Stimulated activated CD8-positive, alpha-beta memory T cell treated with anti-CD3 and anti-CD28 coated beads, Interleukin-4, amount 100 ng/mL, for 48 hours (primary cell): ENCODE measurements at places on chromosomes 1 and 21.
A peak's percentile ranks its signal among the peaks of the same experiment; 100 is the strongest.

DNA sequence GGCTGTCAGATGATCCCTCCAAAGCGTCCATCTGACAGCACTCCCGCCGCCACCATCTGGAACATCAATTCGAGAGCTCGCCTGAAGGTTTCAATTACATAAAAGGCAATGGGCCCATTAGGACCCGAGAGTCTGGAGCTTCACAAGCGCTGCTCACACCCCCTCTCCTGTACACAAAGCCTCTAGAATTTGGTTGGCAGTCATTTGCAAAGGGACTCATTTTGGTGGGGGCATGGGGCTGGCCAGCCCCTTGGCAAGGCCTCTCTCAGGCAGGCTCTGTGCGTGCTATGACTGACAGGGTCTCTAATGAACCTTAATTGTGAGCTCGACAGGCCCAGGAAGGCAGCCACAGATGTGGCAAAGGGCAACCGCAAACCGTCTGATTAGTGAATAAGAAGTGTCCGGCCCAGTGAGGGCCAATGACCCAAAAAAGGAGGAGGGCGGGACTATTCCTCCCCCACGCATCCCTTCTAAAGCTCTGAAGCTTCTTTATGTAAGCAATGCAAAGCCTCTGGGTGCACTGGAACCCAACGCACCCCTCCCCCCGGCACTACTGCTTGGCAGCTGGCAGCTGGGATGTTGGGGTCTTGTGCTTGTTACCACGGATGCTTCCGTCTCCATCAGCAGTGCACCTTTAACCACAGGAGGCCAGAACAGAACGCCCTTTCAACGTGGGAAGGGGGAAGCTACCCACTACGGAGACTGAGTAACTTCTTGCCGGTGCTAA lies 79.4 kb downstream of the CAPZB start:
- DNase-seq, result no peak

DNA sequence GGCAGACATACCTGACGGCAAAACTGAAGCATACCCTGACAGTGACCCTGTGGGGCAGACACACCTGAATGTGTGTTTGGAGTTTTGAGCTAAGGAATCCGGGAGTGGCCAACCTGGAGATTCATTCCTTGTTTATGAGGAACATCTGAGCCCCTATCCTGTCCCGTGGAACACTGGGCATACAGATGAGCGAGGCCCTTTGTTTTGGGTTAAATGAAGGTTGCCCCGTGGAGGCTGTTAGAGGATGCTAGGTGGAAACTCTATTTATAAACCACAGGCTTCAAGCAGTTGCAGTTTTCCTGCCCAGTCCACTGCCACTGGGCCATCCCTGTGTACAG lies 18.1 kb downstream of the GALNT2 start:
- no peak for DNase-seq

DNA sequence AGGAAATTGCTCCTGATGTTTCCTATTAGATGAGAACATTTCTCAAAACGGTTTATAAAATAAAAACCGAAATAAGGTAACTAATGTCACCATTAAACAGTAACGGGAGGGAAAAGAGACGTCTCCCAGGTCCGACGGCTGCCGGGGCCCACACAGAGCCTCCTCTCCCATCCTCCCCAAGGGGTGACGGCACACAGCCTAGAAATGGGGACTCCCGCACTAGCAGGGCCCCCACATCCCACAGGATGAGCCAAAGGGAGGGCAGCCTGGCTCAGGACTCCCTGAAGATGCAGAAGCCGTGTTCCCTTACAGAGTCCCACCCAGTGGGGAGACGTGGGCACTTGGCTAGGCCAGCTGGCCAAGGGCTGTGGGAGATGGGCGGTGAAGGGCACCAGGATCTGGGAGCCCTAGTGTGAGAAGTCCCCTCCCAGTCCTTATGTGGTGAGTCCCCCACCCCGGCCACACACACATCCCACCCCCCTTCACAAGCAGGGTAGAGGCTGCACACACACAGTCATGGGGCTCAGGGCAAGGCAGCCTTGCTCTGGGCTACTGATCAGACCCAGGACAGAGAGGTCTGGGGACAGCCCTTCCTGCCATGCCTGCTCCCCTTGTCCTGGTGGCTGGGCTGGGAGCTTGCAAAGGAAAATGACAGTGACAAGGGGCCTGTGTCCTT lies 3.3 kb downstream of the KRTAP10-3 start:
- DNase-seq, result peak; percentile 9

DNA sequence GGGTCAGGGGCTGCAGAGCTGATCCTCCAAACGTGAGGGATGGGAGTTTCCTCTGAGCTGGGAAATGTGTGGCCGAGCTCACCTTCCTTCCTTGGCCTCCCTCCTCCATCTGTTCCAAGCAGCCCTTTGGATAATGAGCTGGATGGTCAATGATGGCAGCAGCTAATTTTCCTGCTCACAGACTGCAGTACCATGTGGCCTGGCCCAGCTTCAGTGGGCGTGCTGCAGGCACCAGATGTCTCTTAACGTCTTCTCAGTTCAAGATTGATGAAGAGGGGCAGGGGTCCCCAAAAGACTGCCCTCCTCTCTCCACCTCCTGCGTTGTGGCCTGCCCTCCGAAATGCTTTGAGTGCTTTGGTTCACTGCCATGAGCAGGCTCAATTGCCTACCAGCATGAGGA lies 86.0 kb downstream of the UBIAD1 start:
- no peak for DNase-seq

DNA sequence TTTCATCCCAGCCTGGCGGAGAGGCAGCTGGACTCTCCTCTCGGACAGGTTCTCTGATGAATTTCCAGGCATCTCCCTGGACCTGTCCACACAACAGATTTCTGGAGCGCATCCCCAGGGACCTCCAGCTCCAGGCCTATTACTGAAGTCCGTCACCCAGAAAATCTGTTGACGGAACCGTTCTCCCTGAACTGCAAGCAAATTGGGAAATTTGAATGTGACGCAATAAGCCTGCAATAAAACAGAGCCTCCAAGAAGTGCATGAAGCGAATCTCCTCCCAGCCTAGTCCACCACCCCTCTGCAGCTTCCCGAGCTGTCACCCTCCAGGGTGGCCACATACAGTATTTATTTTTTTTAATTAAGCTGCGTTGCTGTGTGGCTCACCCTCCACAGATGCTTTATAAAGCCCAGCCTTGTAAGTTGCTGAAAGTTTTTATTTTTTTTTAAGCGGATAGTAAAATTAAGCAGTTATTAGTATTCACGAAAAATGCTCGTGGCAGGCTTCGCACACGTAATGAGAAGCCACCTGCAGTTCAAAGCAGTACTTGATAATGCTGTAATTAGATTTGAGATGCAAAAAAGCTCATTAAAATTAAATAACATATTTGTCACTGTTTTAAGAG lies 173.3 kb downstream of the CAMTA1 start:
- DNase-seq, result no peak

GRCh38 chr1:184416946-184417345 lies 30.1 kb downstream of the C1orf21 start:
- DNase-seq, result no peak

DNA sequence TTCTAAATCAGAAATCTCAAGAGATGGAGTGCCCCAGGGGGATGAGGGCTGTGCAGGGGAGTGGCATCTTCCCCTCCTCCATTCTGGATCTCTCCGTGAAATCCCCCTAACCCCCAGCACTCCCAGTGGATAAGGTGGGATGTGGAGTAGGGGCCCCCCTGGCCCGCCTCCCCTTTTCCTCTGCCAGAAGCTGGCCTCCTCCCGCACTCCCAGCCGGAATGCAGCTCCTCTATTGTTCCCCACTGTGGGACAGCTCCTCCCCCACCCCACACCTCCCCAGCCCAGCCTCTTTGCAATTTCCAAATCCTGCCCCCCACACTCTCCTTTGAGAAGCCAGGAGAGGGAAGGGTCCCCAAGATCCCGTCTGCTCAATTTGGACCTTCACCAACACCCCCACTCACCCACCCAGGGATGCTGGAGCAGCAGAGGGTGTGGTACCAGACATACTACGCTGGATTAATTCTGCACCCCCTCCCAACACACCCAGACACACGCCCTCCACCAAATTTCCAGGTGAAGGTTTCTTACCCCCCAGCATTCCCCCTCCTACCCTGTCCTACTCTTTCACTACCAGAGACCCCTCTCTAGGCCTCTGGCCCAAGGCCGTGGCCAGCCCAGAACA lies 1.9 kb downstream of the MEX3A start:
- no peak for DNase-seq

- no peak for DNase-seq
These were observed 12.6 kb upstream of the SERINC2 start for GRCh38 chr1:31400393-31400792.

GRCh38 chr1:173733912-173734311 lies 19.1 kb downstream of the KLHL20 start:
- no peak for DNase-seq

GRCh38 chr1:17933501-17933900 lies 174.1 kb upstream of the IGSF21 start:
- DNase-seq, result no peak

DNA sequence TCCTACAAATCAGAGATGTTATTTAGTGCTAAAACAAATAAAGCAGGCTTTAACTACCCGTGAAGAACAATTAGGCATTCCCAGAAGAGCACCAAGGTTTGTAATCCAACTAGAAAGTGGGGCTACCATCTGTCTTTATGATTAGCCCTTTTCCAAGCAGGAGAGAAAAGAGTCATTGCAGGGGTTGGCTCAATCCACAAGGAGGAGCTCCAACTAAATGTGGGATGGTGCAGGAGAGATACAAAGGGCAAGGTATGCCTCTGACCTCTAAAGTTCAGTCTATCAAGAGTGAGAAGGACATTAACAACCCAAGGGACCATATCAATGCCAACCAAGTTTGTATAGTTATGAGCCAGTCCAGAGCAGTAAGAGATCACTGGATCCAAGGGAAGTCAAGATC lies 382.7 kb upstream of the DUSP10 start:
- DNase-seq, result no peak

- no peak for DNase-seq
These were observed 1531.5 kb upstream of the B3GALT2 start for GRCh38 chr1:194717941-194718340.

DNA sequence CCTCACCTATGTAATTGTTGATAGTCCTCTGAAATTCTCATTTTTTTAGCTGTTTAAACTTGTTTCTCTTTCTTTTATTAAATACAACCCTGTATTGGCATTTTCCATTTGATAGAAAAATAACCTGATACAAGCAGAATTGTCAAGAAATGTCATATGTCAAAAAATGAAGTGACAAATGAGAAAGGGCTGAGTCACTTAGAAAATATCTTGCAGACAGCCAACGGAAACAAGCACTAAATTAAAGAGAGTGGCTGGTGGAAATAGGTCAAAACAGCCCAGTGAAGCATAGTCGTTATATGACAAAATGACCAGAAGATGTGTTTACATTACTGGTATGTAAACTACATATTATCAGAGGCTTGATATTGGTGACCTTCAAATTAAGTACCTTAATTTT lies 484.4 kb downstream of the PLA2G4A start:
- DNase-seq, result no peak

GRCh38 chr1:46446646-46447498 lies 42.8 kb upstream of the DMBX1 start:
- peak; percentile 93 for DNase-seq

DNA sequence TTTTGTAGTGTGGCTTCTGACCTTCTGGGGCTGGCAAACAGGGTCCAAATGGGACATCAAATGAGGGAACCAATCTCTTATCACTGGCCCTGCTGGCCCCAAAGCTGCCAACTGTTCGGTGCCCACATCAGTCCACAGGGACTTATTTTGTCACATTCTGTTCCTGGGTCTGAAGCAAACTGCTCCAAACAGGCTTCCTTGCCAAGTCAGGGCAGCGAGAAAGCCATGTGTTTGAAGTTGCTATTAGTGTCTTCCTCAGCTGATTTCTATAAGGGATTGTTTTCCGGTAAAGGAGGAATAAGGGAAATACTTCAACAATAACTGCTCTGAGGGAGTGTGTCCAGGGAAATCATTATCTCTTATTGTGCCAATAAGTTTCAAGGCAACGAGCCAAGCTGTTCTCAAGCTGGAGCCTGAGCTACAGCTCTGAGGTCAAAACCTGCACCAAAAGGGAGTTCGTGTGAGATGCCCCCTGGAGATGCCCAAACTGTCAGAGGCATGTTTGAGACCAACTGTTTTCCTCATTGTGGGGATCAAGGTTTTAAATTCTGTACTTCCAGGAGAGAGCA lies 381.4 kb upstream of the PROX1 start:
- DNase-seq, result no peak

DNA sequence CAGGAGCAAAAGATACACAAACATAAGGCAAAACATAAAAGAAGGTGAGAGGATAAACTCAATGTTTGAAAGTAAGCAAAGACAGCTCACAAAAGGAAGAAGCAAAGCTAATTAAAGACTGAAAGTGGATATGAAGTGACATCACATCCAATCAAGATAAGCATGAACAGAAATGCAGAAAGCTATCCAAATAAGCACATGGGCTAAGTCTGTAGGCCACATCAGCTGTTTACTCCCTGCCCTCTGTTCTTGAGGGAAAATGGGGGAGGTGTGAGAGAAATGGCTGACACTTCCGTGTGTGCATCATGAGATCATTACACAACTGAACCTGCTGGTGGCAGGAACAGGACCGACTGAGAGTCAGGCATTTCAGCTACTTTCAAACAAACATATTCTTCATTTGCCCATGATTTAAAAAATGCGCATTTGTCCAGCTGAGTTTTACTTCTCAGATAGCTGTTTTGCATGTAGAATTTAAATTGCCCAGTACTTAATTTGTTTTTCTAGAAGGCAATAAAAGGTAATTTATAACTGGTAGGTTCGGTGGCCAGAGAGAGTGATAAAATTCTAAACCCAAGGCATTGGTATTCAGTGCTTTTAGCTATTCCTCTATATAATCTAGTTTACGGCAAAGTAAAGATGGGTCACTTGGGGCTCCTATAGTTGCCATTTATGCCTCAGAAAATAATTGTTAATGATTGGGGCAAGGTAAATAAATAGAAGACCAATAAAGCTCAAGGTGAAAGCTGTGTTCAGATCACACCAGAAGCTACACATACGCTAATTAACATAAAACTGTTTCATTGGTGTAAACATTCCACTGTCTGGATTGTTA lies 27.2 kb upstream of the MAN1A2 start:
- DNase-seq, result no peak

DNA sequence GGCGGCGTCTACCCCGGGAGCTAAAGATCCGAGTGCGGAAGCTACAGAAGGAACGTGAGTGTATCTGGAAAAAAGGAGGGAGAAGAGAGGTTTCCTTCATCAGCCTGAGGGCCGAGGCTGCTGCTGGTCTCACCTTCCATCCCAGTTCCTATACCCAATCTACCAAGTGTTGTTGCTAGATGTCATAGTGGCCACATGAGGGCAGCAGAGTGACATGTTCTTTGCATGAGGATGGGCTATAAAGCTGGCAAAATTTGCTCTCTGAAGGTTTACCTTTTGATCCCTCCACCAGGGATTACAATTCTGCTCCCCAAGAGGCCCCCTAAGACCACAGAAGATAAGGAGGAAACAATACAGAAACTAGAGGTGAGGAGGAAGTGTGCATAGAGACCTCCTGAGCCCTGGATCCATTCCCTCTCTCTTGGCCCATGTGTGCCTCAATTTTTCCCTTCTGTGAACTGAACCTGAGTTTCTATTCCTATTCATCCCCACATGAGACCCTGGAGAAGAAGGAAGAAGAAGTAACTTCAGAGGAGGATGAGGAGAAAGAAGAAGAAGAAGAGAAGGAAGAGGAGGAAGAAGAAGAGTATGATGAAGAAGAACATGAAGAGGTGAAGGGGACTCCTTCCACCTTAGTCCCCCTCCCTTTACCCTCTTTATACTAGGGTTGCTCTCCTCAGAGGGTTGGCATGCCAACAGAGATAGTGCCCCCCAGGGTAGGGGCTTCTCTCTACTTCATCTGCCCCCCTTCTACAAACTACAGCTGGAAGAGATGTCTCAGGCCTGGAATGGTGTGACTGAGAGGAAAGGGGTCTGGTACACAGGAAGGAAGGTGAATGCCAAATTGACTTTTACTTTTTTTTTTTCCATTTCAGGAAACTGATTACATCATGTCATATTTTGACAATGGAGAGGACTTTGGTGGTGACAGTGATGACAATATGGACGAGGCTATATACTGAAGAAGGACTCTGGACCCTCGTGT lies 13.3 kb downstream of the POLR3GL start:
- peak; percentile 77 for DNase-seq
